Stimulated activated CD8-positive, alpha-beta memory T cell treated with anti-CD3 and anti-CD28 coated beads, Interleukin-2, amount 100 ng/mL, for 1 hour (primary cell): ENCODE measurements at places on chromosomes 1 and 21.

DNA sequence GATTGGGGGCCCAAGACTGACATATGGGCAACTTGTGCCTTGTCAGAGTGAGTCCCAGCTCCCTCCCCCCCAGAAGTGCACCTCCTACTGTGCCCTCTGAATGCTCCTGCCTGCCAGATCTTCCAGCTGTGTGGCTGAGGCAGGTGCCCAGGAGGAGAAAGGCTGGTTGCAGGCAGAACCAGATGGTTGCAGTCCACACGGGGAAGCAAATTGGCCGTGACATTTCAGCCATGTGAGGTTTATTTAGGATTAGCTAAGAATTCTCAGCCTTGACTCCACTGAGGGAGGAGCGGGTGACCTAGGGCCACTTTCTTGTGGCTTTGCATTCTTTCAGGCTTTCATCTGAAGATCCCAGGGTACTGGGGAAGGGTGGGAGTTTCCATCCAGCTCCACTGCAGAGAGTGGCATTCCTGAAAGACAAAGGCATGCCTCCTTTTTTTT lies 33.8 kb downstream of the PEX14 start:
- no peak for DNase-seq

GRCh38 chr1:244037252-244037651 lies 13.8 kb upstream of the ZBTB18 start:
- no peak for DNase-seq

GRCh38 chr1:204407295-204407971 lies 4.2 kb downstream of the PPP1R15B start:
- DNase-seq, result no peak

- DNase-seq, result no peak
These were observed 42.7 kb upstream of the ATP1A1 start for GRCh38 chr1:116330342-116330652.

- DNase-seq, result peak; percentile 1
These were observed 47.0 kb downstream of the CYP2J2 start for GRCh38 chr1:59879574-59879973.

- no peak for DNase-seq
These were observed 6.2 kb downstream of the DNALI1 start for GRCh38 chr1:37562984-37563383.

DNA sequence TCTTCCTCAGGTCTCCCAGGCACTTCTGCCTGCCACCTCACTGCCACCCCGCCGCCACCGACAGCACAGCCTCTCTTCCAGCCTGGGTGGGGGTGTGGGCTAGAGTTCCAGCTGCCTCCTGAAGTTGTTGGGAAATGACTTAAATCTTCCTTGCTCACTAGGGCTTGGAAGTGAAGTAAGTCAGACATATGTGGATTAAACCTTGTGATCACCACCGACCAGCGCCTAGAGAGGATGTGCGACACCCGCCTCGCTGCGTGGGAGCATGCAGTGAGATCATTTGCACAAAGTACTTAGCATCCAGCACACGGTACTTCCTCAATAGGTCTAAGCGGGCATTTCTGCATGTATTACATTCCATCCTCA lies 71.4 kb upstream of the FAM20B start:
- no peak for DNase-seq

DNA sequence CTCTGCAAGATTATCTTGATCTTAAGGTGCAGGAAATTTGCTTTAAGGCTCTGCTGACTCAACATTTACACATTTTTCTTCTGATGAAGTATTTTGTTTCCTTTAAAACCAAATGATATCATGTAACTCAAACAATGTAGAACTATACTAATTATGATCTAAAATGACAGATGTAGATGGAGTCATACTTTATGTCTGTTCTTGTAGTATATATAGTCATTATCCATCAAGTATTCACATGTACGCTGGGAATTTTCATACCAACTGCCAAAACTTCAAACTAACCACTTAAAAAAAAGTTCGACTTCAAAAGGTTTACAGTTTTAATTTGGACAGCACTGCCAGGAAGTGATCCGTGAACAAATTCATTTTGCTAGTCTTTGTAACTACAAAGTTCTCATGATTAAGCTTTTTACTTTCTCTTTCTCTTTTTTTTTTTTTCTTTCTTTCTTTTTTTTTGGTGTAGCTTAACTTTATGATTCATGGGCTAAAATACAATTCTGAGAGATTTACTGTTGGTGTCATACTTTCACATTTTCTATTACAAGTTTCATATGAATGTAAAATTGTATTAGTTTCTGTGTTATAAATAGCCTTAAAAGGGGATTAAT lies 509.0 kb upstream of the CXADR start:
- no peak for DNase-seq

DNA sequence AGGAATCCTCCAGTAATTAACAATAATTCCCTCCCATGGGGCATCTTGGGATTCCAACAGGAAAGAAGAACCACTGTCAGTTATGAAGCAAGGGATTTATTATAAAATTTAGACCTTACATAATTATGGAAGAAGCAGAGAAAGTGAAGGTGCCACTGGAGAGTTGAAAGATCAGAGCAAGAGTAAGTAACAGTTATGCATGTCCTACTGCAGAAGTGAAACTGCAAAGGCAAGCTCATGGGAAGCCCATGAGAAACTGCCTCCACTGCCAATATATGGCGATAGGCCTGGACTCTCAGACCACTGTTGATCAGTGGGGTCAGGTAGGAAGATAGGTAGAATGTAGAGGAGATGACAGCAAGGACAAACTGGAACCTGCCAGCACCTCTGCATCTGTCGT lies 123.6 kb upstream of the ZNF648 start:
- no peak for DNase-seq
